Stimulated activated CD4-positive, alpha-beta T cell treated with anti-CD3 and anti-CD28 coated beads, Interleukin-1b, Interleukin-23, amount 100 ng/mL, for 24 hours (primary cell): ENCODE measurements at places on chromosomes 11 and 22.

DNA sequence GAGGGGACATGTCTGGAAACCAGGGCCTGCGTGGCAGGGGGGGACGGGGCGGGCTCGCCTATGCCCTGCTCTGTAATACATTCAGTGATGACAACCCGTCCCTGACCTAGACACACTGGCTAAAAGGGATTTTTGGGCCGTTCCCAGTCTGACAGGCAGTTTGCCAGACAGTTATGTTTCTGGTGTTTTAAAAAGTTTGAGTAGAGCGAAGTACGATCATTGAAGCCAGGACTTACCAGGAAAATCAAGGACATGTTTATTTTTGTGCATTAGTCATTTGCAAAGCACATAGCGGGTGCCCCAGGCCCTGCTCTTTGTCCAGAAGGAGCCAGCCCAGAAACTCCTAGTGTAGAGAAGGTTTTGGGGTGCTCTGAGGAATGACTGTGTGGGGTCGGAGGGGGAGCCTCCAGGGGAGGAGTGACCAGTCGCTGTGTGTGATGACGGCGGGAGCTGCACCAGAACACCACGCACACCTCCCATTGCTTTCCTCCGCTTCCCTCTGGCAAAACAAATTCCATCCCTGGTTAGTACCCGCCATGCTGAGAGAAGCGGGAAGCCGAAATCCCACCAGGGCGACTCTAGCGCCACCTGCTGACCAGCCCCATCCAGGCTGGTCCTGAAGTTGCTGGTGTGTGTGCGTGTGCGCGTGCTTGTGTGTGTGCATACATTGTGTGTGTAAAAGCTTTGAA lies 50.8 kb downstream of the FBLN1 start:
- peak; percentile 48 for DNase-seq

- no peak for DNase-seq
These were observed 907.5 kb upstream of the CCDC90B start for GRCh38 chr11:84193706-84194105.

DNA sequence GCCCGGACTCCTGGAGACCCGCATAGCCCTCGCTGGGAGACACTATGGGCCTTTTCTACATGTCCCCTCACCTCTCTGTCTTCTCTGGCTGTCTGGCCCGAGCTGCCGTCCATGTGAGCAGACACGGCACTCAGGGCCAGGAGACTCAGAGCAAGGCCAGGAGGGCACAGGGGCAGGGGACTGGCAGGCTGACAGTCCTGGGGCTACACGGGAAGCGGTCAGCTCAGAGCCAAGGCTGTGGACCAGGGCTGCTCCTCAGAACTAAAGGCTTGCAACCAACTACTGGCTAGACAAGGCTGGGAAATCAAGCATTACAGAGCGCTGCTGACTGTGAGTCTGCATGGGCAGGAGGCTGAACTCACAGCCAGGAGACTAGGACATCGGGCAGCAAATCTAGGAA lies 56.1 kb upstream of the CDON start:
- DNase-seq: no peak

DNA sequence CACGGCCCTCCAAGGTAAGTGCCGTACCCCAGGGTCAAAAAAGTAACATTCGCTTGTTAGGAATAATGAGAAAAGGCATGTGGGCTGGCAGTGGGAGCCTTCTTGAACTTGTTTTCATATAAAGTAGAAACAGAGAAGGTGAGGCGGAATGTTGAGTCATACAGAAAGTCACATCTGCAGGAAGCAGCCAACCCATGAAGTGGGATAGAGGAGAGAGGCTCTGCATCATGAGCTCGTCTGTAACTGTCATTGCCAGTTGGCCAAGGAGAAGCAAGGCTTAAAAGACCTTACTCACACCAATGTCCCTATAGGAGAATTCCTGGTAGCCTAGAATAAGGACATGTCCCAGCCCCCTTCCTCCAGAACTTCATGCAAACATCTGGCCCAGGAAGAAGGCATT lies 253.3 kb downstream of the BUD13 start:
- DNase-seq: no peak

DNA sequence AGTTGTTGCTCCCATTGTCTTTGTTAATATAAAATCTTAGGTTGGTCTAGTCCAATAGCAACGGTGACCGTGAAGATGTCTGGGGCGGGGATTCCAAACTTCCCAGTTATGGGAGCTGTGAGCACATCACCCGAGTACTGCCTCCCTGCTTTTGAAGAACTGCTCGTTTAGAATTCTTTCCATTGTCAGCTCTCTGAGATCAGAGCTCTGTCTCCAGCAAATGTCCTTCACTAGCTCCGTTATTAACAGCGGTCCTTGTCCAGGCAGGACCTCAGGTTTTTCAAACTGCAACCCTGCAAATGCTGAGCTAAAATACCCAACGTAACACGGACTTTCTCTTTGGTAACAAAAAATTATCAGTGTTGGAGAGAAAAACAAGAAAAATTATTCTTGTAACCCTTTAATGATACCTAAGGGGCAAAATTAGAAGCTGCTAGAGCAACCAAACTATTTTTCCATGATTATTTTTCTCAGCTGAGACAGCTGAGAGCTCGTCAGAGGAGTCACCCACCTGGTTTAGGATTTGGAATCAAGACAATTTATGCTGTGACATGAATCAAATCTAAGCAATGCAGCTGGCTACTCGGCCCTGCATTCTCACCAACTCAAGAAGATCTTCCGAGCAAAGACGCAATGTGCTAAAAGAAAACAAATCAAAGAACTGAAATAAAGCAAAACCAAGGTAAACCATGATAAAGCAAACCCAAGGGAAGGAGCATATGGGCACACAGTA lies 15.1 kb upstream of the EFCAB6 start:
- DNase-seq: no peak

DNA sequence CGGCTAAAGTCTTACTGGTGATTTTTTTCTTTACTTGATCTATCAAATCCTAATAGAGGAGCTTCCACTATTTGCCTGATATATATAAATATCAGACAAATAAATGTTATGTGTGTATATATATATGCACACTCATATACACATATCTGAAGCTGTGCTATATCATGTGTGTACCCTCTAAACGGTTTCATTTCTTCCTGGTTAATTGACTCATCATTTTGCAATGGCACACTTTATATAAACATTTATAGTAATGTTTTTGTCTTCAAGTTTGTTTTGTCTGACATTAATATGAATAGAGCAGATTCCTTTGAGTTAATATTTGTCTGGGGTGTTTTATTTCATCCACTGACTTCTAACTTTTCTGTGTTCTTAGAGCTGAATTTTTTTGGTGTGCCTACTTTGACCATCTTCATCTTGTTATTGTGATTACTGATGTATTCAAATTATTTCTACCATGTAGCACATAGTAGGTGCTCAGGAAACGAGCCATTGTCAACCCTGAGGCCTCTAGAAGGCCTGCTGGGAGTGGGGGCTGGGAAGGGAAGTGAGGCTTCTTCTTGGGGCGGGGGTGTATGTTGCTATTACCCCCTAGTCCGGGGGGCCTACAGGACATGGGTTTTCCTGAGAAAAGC lies 82.6 kb downstream of the LRRC32 start:
- DNase-seq: no peak

DNA sequence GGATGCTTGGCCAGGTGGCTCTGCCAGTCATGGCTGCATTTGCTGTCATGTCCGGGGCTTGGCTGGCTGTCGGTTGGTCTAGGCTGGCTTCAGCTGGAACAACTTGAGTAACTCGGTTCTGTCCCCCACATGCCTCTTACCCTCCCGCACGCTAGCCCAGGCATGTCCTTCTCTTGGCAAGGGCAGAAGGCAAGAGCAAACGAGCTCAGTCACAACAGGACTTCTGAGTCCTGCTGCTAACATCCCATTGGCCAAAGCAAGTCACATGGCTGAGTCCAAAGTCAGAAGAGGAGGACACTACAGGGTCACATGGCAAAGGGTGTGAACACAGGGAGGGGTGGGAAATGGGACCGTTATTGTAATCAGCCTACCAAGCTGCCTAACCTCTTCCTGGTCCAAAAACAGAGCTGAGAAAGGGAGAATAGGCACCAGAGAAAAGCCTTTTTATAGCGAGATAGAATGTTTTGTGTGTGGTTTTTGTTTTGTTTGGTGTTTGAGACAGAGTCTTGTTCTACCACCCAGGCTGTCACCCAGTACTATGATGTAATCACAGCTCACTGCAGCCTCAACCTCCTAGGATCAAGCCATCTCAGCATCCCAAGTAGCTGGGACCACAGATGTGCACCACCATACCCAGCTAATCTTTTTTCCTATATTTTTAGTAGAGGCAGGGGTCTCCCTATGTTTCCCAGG lies 81.9 kb downstream of the MN1 start:
- no peak for DNase-seq

- no peak for DNase-seq
These were observed 6.8 kb downstream of the MPST start for GRCh38 chr22:37026325-37026724.

DNA sequence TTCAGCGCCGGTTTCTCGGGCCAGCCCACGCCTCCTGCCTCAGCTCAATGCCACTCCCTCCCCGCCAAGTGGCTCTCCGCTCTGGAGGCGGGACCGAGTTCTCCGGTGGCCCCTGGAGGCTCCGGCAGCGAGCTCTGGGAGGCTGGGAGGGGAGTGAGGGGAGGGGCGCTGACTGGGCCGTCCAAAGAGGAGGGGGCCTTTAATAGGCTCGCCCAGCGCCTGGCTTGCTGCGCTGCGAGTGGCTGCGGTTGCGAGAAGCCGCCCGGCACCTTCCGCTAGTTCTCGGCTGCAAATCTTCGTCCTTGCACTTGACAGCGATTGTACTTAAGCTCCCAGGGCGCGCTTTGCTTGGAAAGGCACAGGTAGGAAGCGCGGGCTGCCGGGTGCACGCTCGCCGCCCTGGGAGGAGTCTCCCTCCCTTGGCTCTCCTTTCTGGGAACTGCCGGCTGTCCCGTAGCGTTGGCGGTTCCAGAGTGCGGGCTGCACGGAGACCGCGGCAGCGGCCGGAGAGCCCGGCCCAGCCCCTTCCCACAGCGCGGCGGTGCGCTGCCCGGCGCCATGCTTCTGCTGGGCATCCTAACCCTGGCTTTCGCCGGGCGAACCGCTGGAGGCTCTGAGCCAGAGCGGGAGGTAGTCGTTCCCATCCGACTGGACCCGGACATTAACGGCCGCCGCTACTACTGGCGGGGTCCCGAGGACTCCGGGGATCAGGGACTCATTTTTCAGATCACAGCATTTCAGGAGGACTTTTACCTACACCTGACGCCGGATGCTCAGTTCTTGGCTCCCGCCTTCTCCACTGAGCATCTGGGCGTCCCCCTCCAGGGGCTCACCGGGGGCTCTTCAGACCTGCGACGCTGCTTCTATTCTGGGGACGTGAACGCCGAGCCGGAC lies at the start of gene ADAMTS15:
TSS of gene ADAMTS15 (plus strand) at position 230 of the 894 bp plus-strand sequence. CDS start at position 559, 329 bp downstream.
- DNase-seq: no peak

DNA sequence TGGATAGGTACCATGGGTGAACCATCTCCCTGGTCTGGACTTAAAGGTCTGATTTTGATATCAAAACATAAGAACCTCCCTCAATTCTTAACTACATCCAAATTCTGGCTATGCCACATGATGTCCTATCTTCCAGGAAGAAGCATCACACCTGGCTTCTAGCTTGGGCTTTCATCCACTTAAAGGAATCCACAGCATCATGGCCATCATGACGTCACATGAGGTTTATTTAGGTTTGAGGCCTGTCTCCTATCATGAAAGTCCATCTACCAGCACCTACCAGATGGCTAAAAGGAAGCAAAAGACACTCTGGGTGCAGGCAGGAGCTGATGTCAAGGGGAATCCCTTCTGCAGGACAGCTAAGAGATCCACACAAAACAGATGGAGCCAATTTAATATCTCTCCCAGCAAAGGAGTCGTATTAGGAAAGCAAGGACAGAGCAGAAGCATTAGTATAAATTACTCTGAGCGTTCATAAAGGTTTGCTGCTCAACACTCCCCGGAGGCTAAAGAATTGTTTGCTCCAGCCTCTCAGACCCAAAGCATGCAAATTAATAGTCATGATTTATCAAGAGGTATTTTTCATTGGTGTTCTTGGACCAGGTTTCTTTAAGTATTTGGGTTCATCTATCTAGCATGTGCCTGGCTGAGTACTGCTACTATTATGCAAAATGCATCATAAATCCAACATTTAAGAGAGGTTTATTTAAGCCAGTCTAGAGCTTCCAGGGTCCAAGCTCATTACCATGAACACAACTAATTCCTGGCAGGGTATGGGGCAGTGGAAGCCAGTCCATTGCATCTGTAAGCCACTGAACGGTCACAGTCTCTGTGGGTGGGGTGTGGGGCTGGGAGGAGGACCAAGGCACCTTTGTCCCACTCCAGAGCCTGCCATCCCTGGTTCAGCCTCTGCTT lies 47.2 kb downstream of the GALNT18 start:
- no peak for DNase-seq

DNA sequence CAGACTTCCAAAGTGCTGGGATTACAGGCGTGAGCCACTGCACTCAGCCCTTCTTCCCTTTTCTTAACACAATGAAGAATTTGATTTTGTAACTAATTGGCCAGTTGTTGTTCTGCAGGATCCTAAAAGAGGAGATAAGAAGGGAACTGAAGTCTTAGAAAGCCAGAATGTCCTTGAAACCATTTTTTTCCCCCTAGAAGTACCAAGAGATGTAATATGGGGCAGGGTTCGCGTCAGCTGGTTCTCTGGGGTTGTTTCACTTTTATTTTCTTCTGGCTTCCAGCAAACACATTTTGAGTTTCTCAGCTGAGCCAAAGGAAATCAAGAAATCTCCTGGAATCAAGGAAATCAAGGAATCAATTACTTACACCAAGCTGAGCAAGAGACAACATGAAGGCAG lies 7.6 kb upstream of the NUCB2 start:
- DNase-seq: no peak
